ENCODE measurements at places on chromosomes 4 and X. TPM values are rescaled to one million over a fixed set of nuclear protein-coding genes. Genes with fewer than 3 reads are reported as not detected.

CCDC110 gene
- total RNA-seq, result not detected

FREM3 gene
- total RNA-seq, result not detected

LUZP4 gene
- not detected for total RNA-seq

EIF4E gene
- 110 TPM for total RNA-seq

AMMECR1 gene
- total RNA-seq, result 12.2 TPM

MAML3 gene
- 0.27 TPM for total RNA-seq

Measured in hair follicular keratinocyte (primary cell).